ENCODE measurements at places on chromosomes 6 and 20. TPM values are rescaled to one million over a fixed set of nuclear protein-coding genes. Genes with fewer than 3 reads are reported as not detected.

The KLC4 gene
- 57.0 TPM for total RNA-seq

The HSPA12B gene
- not detected for total RNA-seq

The RAET1G gene
- not detected for total RNA-seq

The RNF144B gene
- 3.2 TPM for total RNA-seq

Data from CD4-positive, alpha-beta memory T cell (primary cell).